ENCODE measurements at places on chromosomes 7 and 10.
A peak's percentile ranks its signal among the peaks of the same experiment; 100 is the strongest.

DNA sequence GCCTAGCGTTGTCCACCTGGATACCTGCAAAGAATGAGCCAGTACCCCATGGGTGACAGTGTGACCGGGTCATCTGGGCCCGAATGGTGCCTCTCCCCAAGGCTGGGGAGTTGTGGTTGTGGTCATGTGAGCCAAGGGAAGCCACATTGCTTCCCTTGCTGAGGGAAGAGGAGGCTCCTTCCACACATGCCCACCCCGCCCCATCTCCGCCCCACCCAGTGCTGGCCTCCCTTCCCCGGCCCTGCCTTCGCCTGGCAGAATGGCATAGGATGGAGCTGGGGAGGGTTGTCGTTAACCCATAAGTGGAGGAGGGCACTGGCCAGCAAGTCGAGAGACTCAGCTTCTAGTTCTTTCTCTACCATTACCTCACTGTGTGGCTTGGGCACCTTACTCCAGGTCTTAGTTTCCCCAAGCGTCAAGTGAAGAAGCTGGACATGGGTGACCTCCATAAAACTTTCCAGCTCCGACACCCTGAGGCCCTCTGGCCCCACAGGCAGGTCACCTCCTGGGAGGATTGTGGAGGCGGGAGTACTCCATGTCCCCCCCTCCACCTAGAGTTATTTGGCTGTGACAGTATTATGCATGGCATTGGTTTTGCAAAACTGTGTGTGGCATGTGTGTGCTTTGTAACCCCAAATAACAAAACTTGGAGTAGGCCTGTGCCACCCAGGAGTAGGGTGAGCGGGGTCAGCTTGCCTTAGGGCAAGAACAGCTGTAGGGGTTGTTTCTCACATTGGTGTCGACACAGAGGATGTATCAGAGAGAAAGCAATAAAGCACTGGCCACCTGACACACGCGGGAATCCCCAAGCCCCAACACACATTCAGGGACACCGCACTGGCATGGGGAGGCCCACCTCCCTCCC lies 90.5 kb upstream of the MACROH2A2 start:
- no peak for DNase-seq

DNA sequence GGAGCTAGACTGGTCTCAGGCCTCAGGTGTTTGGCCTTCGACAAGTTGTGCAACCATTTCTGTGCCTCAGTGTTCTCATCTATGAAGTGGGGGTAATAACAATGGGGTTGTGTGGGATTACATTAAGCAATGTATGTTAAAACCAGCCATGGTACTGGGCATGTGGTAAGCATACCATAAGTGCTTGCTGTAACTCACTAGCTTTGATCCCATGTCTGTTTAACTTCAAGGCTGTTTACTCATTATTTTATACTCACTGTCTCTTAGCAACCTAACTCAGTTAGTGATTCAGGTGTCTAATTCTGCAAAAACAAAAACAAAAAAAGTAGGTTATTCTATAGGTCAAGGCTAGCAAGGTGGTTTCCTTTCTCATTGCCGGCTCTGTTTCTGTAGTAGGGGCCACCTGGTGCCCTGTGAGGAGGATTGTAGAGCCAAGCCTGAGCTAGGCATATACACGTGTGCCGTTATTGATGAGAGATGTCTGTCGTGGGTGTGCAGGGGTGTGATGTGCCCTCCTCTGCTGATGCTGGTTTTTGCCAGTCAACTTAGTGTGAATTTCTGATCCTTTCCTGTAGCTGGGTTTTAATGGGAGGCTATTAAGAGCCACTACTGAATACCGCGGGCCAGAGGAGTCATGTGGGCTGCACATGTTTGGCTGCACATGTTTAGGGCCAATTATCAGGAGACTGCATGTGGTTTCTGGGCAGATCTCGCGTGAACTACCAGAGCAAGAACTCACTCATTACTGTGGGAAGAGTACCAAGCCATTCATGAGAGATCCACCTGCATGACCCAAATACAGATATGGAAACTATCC lies 56.2 kb downstream of the EEPD1 start:
- DNase-seq: peak; percentile 8

DNA sequence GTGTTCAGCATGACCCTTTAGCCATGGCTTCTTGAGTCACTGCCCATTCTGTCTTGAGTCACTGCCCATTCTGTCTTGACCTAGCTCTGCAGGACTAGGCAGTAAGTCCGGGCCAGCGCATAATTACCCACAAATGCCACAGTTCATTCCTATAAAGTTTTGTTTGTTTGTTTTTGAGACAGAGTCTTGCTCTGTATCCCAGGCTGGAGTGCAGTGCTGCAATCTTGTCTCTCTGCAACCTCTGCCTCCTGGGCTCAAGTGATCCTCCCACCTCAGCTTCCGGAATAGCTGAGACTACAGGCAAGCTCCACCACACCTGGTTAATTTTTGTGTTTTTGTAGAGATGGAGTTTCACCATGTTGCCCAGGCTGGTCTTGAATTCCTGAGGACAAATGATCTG lies 32.7 kb upstream of the TARP start:
- DNase-seq: no peak

- DNase-seq: no peak
These were observed 24.9 kb upstream of the PFKFB3 start for GRCh38 chr10:6177880-6178281.

DNA sequence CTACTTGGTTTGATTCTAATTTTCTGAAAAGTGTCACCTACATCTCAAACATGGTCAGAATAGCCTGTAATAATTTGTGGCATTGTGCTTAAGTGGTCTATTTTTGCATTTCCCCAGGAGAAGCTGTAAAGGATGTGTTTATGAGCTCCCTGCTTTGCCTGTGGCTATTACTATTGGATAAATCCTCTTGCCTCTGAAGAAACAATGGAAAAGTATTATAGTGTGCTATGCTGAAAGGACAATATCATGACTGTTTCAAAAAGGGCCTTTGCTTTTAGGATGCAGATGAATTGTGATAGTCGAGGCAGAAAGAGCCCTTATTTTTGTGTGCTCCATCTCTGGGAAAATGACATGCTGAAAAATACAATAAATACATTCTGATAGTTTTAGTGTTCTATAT lies 94.1 kb upstream of the ARMC3 start:
- DNase-seq: no peak

DNA sequence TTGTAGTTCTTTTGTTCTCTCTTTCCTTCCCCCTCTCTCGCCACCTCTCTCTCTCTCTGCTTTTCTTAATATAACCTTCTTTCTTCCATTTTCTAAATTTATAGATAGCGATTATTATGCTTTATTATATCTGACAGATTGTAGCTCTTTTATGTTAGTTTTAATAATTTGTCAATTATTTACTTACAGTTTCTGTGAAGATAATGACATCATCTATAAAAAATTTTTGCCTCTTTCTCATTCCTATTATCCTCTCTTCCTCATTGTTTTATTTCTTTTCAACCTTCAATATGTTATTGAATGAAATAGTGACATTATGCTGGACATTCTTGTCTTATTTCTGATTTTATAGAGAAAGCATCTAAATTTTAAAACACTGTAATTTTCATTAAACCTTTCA lies 469.6 kb upstream of the NRG3 start:
- no peak for DNase-seq

DNA sequence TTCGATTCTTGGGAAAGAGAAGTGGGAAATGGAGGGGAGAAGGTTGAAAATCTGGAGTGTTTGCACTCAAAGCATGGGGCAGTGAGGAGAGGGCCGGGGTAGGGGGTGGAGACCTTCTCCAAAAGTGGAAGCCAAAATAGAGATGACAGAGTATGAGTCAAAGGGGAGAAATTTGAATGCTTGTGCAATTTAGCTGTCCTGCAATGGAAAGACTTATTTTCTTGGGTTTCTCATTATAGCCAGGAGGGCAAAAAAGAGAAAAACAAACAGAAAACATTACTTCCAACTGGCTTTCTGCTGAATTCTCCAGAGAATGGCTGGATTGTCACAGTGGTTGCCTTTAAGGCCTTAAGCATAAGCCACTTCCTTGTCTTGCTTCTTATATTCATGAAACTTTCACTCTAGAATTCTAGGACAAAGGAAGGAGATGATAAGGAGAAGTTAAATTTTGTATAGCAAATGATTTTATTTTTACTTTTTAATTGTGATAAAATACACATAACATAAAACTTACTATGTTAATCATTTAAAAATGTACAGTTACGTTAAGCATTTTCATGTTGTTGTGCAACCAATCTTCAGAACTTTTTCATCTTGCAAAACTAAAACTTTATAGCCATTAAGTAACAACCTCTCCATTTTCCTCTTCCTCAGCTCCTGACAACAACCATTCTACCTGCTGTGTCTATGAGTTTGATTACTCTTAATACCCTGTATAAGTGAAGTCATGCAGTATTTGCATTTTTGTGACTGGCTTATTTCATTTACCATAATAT lies 100.2 kb downstream of the GPR85 start:
- DNase-seq: peak; percentile 70

- DNase-seq: peak; percentile 58
These were observed 81.3 kb downstream of the VWDE start for GRCh38 chr7:12322284-12322902.

GRCh38 chr7:2420216-2420933 lies 17.0 kb downstream of the CHST12 start:
- DNase-seq: no peak

GRCh38 chr10:84038035-84038434 lies 101.3 kb upstream of the GHITM start:
- no peak for DNase-seq

DNA sequence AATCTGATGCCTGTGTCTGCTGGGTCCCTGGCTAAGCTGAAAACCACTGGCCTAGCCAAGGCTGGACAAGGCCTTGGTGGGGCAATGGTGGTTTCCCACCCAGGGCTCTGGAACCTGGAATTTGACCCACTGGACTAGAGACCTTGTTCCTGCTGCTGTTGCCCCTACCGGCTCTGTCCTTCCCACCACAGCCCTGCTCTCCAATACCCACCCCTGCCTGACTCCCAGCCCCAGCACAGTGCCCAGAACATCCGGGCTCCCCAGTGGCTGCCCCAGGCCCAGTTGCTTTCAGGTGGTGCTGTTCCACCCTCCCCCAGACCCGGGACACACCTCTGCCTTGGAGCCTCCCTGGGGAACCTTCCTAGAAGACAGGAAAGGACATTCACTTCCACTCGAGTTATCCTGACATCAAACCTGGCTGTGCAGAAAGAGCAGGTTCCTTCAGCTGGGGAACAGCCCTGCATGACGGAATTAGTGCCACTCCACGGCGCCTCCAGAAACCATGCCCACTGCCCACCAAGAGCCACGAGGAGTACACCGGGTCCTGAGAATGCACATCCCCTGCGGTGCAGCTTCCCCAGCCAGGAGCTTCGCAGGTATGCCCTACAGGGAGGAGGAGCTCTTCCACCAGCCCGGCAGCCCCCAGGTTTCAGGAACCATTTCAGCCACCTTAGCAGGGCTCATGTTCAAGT lies 152.8 kb downstream of the OAT start:
- no peak for DNase-seq

DNA sequence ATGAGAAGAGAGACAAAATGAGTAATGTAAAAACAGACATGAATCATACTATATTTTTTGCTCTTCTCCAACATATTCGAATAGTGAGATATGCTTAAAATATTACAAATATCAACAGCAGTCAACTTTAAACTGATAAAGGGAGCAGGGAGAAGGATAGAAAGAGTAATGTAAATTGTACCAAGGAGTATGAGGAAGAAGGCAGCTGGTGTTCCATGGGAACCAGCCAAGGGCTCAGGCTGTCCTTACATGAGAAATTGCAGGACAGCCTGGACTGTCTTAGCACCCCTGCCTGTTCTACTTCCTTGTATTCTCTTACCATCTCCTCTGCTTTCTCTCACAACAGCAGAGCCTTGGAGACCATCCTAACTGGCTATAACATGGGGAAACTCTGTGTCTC lies 128.7 kb downstream of the TSPAN12 start:
- DNase-seq: no peak

DNA sequence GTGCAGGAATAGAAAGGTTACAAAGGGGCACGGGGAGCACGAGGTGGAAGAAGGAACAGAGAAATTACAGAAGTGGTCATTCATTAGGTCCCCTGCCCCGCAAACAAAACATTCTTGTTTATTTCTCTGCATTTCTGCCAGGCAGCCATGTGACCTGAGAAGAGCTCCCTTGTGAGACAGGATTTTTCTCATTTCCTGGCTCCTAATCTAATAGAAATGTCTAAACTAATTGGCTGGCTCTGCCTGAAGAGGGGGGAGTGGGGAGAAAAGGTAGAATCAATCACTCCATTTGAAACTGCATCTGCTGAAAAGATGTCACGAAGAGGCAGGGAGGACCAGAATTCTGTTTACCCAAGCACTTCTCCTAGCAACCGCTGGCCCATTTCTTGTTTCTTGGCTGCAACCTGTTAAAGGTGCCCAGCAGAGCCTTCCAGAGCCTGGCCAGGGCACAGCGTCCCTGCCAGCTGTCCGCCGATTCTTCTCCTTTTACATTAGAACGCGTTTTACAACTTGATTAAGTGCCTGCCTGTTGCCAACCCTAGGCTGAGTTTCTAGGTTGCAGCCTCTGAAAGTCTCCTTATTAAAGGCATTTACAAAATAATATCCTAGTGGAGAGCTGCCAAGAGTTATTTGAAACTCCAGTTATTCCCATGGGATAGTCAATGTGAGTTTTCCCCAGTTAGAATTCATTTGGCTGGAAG lies 1227.6 kb downstream of the TYW1 start:
- no peak for DNase-seq

- DNase-seq: no peak
These were observed 385.8 kb upstream of the C7orf33 start for GRCh38 chr7:148204639-148205304.

DNA sequence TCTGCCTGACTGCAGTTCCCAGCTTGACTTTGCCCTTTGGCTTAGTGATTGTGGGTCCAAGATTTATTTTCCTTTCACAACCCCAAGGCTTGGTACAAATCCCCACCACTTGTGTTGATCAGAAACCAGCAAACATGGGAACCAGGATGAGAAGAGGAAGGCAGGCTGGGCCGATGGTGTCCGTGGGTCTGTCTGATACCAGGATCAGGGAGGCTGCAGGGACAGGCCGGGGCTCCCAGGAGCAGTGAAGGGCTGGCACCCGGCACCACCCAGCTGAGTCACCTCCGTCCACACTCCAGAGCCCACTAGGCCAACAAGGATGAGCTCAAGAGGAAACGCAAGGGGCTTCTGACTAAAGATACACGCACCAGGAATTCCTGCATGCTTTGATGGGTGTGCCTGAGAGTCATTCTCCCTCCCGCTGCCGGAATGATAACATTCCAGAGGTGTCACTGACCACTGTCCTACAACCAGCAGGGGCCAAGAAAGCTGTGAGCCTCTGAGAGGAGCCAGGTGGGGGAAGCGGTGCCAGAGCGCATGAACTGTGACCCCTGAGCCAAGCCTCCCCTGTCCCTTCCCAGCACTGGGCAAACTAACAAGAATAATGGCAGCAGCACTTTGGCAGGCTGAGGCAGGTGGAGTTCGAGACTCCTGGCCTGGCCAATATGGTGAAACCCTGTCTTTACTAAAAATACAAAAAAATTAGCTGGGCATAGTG lies 29.2 kb upstream of the PROSER2 start:
- DNase-seq: peak; percentile 46

- DNase-seq: no peak
These were observed 46.4 kb downstream of the TMEM26 start for GRCh38 chr10:61406736-61407135.

DNA sequence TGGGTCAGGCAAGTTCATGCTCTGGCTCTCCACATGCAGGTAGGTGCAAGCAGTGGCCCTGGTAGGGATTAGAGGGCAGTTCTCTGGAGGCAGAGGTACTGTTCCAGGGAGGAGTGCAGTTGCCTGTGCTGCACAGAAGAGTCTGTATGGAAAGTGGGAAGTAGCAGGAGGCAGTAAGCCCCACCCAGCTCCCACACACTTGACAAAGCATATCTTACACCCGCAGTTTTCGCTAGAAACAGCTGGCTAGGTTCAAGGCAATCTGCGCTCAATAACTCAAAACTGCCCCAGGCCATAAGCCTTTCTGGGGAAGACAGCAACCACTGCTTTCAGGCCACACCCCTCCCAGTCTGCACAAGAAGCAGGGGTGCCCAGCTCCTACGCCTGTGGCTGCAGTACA lies 33.1 kb upstream of the ARMC3 start:
- no peak for DNase-seq
